Activated CD4-positive, alpha-beta T cell treated with anti-CD3 and anti-CD28 coated beads, Interleukin-2, amount 50 U/mL, for 4 hours (primary cell): ENCODE measurements at places on chromosomes 5 and 9.

- DNase-seq: no peak
Observed at GRCh38 chr5:62432621-62433064, 20.1 kb downstream of the IPO11 start.

GRCh38 chr9:83491413-83491812, 46.8 kb downstream of the FRMD3 start:
- no peak for DNase-seq

DNA sequence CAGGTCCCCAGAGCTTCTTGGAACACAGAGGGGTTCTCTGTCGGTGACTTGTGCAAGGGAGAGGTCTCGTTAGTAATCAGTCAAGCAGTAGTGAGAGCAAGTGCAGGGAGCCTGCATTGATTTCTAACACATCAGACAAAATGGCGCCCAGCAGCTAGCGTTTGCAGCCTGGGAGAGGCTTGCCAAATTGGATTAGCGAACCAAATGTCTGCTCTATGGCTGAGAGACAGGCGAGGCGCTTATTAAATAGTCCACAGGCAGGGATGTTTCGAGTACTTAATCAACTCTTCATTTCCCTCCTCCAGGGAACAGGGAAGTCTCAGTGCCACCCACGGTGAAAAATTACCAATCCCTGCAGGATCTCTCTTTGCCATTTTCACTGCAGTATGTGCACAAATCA, 131.4 kb upstream of the SHB start:
- DNase-seq: no peak

DNA sequence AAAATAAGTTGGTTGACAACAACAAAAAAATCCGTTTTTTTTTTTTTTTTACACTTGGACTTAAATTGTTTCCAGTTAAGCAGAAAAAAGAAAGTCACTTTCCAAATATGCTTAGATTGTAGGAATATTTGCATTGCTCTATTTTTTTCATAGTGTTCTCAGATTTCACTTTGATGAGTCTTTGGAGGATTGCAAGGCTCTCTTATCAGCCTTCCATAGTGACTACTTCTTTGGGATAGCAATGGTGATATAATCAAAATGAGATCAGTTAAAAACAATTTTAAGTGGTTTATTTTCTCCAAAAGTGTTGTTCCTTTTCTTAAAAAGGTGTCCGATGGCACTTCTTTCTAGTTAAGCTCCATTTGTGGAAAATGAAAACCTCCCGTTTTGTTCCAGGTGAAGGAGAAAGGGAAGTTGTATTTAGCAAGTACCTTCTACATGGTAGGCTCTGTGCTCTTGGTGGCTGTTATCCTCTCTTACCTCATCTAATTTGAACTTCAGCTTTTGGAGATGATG, 3.9 kb downstream of the RASGRF2 start:
- DNase-seq: no peak

GRCh38 chr9:101738566-101739183, at the start of gene GRIN3A:
Gene GRIN3A, minus strand, starts transcription at chr9:101738647. Its CDS starts 668 bp downstream, at chr9:101737979.
- DNase-seq: no peak

GRCh38 chr9:426976-427375, 212.3 kb downstream of the DOCK8 start:
- no peak for DNase-seq

GRCh38 chr5:154356020-154356655, 89.7 kb upstream of the SAP30L start:
- no peak for DNase-seq

GRCh38 chr5:149667084-149667828, 62.9 kb upstream of the PPARGC1B start:
- DNase-seq: no peak

DNA sequence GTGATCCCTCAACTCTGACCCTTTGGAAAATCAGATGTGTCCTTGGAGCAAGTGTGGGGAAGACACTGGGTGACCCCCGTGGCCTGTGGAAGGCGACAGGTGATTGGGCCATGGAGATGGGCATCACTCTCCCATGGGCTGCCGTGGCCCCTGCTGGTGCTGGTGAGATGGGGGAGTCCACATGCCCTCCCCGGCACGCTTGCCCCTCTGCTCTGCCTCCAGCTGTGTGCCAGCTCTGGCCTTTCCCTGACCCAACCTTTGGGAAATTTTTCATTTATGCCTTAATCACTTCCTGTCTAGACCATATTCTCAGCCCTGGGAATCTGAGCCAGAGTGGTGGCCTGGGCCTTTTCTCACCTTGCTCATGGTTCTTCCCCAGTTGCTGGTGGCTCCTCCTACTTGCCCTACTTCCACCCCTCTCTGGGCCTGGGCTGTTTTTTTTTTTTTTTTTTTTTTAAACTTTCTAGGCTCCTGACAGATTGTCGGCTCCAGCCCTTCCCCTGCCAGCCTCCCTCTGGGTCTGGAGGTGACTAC, 56.6 kb downstream of the RGS3 start:
- DNase-seq: peak; percentile 44
